ENCODE measurements at places on chromosomes 2 and 18. TPM values are rescaled to one million over a fixed set of nuclear protein-coding genes. Genes with fewer than 3 reads are reported as not detected.

The ABCG5 gene
- not detected for total RNA-seq

The C2orf66 gene
- not detected for total RNA-seq

The RFTN2 gene
- 4.4 TPM for total RNA-seq

The MC4R gene
- total RNA-seq = not detected

GRCh38 chr2:235328991-235329390 lies 164.9 kb upstream of the AGAP1 start:
- DNase-seq = no peak

DNA sequence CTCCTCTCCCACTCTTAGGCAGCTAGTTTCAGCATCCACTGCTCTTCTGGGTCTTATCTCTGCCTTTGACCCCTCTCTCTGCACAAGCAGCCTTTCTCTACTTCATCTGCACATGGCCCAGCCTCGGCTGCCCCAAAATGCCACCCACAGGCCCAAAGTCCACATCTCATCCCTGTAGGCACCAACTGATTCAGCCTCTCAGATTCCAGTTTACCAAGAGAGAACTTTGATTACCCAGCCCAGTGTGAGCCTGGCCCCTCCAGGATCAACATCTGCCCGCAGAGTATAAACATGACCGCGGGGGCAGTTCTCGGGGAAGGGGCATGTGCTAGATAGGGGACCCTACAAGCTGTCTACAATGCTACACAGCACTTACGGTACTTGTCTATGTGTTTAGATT lies 141.7 kb downstream of the RTN4 start:
- DNase-seq = no peak

DNA sequence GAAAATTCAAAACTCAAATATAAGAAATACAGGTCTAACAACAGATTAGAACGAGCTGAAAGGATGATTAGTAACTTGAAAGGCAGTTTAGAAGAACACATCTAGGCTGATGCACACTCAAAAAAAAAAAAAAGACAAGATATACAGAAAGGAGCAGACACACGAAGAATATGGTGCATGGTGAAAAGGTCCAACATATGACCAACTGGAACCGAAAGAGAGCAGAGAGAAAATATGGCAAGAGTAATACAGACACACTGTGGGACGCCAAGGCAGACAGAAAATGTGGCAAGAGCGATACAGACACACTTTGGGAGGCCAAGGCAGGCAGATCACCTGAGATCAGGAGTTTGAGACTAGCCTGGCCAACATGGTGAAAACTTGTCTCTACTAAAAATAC lies 39.8 kb downstream of the NDUFA10 start:
- DNase-seq = no peak

- no peak for DNase-seq
Observed at GRCh38 chr2:160125828-160126227, 63.4 kb upstream of the PLA2R1 start.

GRCh38 chr2:46679761-46680160 lies 200.4 kb downstream of the TMEM247 start:
- no peak for DNase-seq

DNA sequence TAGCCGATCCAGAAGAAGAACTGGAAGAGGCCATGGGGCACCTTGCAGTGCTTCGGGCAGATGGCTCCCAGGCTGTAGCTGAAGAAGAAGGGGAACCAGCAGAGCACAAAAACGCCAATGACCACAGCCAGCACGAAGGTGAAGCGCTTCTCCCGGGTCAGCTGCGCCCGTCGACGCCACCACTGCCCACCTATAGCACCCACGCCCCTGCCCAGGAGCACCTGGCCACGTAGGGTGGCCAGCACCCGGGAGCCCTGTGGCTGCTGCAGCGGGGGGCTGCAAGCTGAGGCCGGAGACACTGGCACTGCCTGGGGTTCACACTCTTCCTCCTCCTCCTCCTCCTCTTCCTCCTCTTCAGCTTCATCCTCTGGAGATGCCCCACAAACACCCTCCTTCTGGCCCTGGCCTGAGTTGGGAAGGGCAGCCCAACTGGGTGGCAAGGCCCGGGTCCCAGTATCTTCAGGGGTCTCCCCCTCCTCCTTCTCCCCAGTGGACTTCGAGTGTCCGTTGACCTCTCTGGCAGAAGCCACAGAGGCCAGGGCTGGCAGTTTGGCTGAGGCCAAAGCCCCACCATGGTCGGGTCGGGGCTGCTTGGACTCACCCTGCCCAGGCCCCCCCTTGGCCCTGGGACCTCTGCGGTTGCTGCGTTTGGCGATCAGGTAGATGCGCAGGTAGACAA lies 1.3 kb downstream of the ADRA2B start:
- DNase-seq = peak; percentile 26

DNA sequence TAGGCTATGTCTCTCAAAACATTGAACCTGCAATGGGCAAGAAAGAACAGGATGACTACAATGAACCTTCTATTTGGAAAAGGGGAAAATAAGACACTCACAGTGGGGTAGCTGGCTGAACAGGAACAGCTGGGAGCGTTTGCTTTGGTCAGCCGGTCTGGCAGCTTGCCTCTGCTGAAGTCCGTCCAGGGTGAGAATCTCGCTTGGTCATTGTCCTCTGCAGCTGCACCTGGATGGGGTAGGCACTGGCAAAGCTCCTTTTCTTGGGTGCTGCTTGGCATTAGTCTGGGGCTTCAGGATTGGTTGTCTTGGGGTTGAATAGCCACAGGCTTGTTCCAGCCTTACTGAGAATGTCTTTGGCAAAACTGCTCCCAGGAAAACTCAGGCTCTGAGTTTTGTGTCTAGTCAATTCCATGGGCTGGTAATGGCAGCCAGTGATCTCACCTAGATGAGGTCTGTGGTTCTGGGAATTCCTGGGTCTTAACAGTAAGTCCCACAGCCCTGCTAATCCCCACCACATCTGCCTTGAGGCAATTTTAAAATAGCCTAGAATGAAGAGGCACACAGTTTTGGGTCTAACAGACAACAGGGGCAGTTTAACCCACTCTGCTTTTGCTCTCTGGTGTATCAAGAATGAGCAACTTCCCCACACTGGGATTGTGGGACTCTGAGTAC lies 13.4 kb downstream of the NEDD4L start:
- no peak for DNase-seq

DNA sequence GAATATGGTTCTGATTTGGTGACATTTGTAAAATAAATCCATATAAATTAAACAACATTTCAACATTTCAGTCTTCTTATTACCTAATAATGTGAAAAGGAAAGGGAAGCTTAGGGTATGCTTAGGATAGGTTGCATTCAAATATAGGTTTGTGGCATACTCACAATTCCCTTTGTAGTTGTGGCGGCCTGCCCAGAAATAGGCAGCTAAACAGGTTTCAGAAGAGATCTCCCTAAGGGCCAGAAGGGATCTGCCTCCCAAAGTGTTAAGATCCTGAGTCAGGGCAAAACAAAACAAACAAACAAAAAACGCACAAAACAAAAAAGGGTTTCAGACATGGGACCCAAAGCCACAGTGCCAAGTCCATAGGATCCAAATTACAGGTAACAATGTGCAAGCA lies 41.4 kb upstream of the TCF7L1 start:
- DNase-seq = no peak

- no peak for DNase-seq
Observed at GRCh38 chr2:1501991-1502390, 88.7 kb downstream of the TPO start.

- DNase-seq = no peak
Observed at GRCh38 chr2:176187899-176188773, at the start of gene HOXD1. Gene HOXD1 (plus strand): TSS chr2:176188668. CDS start chr2:176188802, 134 bp downstream.

GRCh38 chr2:165699946-165700345 lies 94.1 kb downstream of the GALNT3 start:
- DNase-seq = no peak

DNA sequence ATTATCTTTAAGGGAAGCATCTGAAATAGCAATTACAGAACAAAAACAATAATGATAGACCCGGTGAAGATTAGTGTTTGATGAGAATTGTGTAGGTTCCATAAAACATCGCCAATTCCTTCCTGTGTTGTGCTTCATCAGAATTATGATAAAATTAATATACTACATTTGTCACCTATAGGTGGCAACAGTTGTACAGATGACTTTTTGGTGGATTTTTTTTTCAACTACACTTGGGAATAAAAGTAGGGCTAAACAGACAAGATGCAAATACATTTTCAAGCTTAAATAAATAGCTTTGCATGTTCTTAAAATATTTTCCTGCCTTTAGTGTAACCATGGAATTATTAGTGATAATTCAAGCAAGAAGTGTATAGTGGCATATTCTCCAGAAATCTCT lies 7.0 kb upstream of the LYPD1 start:
- no peak for DNase-seq

GRCh38 chr18:69400253-69400975 lies at the start of gene DOK6:
Gene DOK6 (plus strand): TSS chr18:69400888.
- DNase-seq = peak; percentile 80

All from Right ventricle myocardium superior (tissue), 1 donor.